ENCODE measurements at places on chromosomes 5 and 9. TPM values are rescaled to one million over a fixed set of nuclear protein-coding genes. Genes with fewer than 3 reads are reported as not detected.

DNA sequence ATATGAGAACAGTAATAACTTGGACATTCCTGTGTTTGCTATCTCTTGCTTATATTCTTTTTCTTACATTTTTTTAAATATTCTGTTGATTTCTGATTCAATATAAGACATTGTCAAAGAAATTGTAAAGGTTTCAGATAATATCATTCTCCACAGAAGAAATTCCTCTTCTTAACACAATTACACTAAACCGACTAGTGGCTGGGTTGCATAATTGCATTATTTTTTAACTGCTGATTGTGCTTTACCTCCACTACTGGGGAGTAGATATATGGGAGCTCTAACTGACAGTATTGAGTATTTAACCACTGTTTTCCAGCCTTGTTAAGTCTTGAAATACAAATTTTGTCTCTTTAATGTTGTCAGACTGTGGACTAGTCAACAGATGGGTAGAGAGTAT, 723.8 kb upstream of the EDIL3 start:
- no peak for DNase-seq

- DNase-seq: peak; percentile 67
Measured at GRCh38 chr9:134326724-134327601, 708 bp downstream of the RXRA start.

LCN1 gene
- not detected for total RNA-seq

DNA sequence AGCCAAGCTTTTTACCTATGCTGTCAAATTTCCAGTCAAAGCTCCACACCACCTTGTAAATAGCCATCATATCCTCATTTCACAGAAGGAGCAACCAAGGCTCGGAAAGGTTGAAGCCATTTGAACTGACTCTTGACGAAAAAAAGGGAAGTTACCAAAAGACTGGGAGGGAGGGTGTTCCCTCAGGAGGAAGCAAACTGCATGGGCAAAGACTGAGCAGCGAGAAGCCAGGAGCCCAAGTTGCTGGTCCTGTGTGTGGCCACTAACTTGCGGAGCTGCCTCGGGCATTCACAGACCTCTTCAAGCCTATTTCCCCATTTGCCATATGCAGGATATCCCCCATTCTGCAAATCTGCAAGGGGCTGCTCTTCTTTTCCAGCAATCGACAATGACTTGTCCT, 37.4 kb downstream of the TTLL11 start:
- DNase-seq: no peak

- no peak for DNase-seq
Measured at GRCh38 chr5:116887104-116887503, 312.5 kb upstream of the SEMA6A start.

GRCh38 chr5:157761690-157762621, 18.4 kb downstream of the LSM11 start:
- no peak for DNase-seq
